ENCODE measurements at places on chromosomes 13 and 19. TPM values are rescaled to one million over a fixed set of nuclear protein-coding genes. Genes with fewer than 3 reads are reported as not detected.

RFPL4A gene
- not detected for total RNA-seq

PLA2G4C gene
- total RNA-seq, result 1.9 TPM

DNA sequence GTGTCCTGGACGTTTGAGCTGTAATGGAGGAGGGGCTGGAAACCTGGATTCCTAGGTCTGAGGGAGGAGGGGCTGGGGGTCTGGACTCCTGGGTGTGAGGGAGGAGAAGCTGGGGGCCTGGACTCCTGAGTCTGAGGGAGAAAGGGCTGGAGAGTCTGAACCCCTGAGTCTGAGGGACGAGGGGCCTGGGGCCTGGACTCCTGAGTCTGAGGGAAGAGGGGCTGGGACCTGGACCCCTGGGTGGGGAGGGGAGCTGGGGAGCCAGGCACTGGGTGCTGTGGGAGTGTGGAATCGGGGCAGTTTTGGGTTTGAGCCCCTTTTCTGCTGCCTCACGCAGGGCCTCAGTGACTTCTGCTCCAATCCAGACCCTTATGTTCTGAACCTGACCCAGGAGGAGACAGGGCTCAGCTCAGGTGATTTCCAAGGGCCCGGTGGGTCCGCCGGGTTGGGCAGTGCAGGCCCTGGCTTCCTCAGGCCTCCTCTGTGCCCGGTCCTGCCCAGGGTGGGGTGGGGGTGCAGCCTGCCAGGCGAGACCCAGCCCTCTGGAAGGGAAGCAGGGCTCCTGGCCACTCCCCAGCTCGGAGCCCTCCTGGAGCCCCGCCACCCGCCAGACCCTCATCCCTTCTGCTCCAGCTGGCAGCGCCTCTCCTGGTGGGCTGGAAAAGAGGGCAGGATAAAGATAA lies 14.4 kb downstream of the TTYH1 start:
- DNase-seq, result peak; percentile 71

DNA sequence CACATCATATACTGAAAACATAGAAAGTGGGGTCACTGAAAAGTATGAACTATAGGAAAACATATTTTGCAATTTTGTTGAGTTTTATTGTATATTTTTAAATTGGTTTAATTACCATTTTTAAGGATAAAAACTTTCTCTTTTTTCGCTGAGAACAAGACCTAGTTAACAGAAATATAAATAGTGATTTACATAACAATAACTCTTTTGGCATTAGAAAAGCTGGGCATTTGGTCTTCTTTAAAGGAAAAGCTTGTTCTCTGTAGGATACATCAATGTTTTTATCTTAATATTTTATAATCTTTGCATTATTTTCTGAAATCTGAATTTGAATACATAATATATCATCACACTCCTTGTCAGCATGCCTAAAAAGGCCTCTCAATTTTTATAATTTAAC lies 47.4 kb upstream of the MYCBP2 start:
- no peak for DNase-seq

WDR87 gene
- total RNA-seq, result not detected

- DNase-seq, result no peak
These were observed 1.7 kb downstream of the CXCL17 start for GRCh38 chr19:42441049-42441445.

GRCh38 chr13:106986033-106986484 lies 418.1 kb upstream of the ARGLU1 start:
- DNase-seq, result peak; percentile 84

GRCh38 chr13:89061821-89062220 lies 1390.7 kb downstream of the SLITRK5 start:
- no peak for DNase-seq

CRLF1 gene
- 10.5 TPM for total RNA-seq

SHISA2 gene
- total RNA-seq, result 318 TPM

CHAF1A gene
- total RNA-seq, result 84.0 TPM

DNA sequence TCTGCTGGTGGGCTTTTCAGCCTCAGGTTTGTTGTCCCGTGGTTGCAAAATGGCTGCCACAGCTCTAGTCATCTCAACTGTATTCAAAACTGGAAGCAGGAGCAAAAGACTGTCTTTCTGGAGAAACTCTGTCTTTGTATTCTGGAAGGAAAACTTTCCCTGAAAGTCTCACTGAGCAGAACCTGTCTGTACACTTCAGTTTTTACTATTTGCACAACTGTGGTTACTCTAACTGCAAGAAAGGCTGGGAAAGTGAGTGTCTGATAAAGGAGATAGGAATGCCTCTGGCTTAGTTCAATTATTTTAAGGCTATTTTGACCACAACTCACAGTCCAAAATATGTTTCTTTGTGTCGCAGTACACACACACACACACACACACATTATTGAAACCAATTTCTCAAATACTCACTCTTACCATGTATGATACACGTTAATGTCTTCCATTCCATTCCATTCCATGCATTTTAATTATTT lies 49.7 kb upstream of the EHD2 start:
- no peak for DNase-seq

- DNase-seq, result no peak
These were observed 22.8 kb upstream of the ERVV-1 start for GRCh38 chr19:52990759-52991418.

Measured in endodermal cell (in vitro differentiated cells).